ENCODE measurements at places on chromosomes 5 and 9.

GRCh38 chr5:145847499-145848497 is 12.7 kb upstream of the PRELID2 start:
- no peak for ATAC-seq

GRCh38 chr9:135711391-135711790 is 9.4 kb downstream of the KCNT1 start:
- no peak for ATAC-seq

GRCh38 chr5:66814146-66814991 is 218.2 kb downstream of the MAST4 start:
- peak; percentile 73 for ATAC-seq

- no peak for ATAC-seq
Measured at GRCh38 chr9:136112541-136112940, 6.1 kb downstream of the TMEM250 start.

DNA sequence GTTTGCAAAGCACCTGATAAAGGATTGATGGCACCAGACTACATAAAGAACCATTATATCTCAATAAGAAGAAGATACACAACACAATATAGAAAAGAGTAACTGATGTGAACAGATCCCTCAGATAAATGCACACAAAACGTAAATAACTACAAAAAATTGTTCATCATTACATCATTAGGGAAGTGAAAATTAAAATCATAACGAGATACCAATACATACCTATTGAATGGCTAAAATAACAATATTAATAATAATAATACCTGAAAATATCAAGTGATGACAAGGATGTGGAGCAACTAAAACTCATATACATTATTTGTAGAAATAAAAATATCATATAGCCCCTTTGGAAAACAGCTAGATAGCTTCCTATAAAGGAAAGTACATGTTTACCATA is 469.5 kb downstream of the DMRTA1 start:
- no peak for ATAC-seq

DNA sequence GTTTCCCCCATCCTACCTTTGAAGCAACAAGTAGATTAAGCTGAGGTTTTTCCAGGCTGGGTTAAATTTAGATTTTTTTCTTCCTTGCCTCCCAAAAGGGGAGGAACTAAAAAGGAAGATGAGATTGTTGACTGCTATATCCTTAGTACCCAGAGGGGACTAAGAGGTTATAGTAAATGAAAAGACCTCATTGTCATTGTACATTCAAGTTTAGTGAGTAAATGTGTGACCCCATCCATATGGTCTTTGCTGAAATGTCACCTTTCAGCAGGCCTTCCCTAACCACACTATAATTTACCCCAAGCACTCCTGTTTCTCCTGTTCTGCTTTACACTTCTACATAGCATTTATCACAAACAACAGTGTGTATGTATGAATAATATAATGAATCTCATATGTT is 35.8 kb upstream of the CHD1 start:
- no peak for ATAC-seq

GRCh38 chr5:15222156-15222555 is 277.8 kb upstream of the FBXL7 start:
- ATAC-seq, result no peak

DNA sequence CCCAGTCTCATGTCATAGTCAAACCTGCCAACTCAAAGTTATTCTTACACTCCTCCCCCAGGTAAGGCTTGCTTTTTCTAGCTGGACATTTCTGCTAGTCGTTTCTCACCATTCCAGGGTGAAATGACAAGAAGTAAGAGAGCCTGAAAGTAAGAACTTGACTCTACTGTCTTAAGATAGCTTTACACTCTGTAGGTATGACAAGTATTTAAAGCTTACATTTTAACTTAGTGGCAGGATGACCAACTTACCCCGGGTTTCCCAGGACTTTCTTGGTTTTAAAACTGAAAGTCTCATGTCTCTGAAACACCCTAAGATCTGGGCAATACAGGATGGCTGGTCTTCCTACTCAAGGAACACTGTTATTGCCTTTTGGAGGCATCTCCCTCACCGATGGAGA is 67.5 kb upstream of the PIK3R1 start:
- no peak for ATAC-seq

- ATAC-seq, result no peak
Measured at GRCh38 chr9:104817437-104817836, 53.5 kb downstream of the NIPSNAP3B start.

- ATAC-seq, result no peak
Measured at GRCh38 chr5:132027027-132027426, 15.6 kb upstream of the ACSL6 start.

DNA sequence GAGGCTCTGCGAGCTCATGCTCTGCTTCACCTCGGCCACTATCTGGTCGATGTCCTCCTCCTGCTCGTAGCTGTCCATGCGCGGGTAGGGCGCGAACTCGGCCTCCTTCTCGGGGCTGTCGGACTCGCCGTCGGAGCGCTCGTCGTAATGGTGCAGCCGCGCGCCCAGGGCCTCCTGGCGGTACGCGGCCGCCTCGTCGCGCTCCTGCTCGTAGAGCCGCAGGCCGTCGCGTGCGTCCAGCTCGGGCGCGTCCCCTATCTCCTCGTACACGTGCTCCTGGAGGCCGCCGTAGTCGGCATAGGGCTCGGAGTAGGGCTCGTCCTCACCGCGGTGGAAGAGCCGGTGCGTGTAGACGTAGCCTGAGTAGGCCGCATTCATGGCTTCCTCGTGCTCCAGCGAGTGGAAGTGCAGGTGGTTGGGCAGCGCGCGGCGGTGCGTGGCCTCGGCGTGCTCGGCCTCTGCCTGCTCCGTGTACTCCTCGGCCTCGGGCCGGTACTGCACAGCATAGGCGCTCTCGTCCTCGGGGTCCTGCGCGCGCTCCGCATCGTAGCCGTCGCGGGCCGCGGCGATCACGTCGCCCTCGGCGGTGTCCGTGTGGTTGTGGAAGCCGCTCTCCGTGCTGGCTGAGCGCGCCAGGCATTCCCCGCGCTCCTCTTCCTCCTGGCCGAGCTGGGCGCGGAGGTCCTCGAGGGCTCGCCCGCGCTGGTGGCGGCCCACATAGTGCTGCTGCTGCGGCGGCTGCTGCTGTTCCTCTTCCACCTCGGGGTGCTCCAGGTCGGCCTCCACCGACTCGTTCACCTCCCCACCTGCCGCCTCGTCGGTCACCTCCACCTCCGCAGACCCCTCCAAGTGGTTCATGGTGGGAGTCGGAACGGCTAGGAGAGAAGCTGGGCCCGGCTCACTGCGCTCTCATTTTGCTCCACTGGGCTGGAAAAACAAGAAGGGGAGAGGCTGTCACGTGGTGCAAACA is 155.5 kb downstream of the APBA1 start:
- no peak for ATAC-seq

GRCh38 chr5:95401626-95402025 is 10.5 kb downstream of the FAM81B start:
- ATAC-seq, result no peak

DNA sequence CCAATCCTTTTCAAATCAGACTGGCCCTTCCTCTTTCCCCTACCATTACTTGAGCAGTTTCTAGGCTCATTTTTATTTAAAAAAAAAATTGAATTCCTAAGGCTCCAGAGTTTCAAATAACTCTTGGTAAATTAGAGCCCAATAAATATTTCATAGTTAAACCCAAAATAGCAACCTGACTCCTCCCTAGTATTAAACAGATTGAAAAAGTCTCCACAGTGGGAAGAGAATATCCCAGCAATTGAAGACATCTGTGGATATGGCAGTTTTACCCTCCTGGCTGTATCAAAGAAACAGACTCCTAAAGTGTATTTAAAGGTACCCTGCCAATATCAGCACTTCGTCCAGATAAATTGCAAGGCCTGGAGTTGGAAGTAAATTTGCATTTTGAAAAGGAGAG is 52.7 kb upstream of the GDNF start:
- no peak for ATAC-seq

DNA sequence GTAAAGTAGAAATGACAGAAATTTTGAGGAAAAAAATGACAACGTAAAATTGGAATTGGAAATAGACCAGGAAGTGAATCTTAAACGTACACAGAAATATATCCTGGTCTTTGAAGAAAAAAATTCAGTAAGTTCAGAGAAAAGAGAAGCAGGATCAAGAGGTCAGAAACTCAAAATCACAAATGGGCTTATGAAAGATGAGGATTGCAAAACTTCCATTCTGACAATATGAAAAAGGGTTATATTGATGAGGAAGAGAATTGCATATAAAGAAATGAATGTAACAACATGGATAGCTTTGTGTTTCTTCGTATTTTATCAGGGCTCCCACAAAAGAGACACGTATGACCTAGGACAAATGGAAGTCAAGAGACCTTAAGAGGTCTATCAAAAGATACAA is 58.1 kb downstream of the OXCT1 start:
- no peak for ATAC-seq

GRCh38 chr9:125632321-125633115 is 74.5 kb downstream of the MAPKAP1 start:
- peak; percentile 81 for ATAC-seq

DNA sequence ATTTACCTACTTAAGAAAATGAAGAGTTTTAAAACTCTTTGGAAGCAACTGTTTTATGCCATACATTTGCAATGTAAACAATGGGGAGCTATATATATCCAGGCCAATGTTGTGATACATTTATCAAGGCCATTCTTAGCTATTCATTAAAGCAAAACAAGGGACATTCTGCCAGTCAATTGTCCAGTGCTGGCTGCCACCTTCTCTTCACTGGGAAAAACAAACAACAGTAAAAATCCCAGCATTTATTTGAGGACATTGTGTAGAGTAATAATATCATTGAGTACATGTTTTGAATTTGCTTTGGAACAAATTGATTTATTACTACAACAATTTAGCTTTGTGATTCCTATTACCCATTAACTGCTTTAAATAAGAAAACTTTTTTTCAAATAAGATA is 1107.4 kb downstream of the DTWD2 start:
- ATAC-seq, result no peak

- ATAC-seq, result no peak
Measured at GRCh38 chr9:33273972-33274328, 9.1 kb downstream of the CHMP5 start.

- no peak for ATAC-seq
Measured at GRCh38 chr5:107602896-107603295, 67.8 kb downstream of the EFNA5 start.

DNA sequence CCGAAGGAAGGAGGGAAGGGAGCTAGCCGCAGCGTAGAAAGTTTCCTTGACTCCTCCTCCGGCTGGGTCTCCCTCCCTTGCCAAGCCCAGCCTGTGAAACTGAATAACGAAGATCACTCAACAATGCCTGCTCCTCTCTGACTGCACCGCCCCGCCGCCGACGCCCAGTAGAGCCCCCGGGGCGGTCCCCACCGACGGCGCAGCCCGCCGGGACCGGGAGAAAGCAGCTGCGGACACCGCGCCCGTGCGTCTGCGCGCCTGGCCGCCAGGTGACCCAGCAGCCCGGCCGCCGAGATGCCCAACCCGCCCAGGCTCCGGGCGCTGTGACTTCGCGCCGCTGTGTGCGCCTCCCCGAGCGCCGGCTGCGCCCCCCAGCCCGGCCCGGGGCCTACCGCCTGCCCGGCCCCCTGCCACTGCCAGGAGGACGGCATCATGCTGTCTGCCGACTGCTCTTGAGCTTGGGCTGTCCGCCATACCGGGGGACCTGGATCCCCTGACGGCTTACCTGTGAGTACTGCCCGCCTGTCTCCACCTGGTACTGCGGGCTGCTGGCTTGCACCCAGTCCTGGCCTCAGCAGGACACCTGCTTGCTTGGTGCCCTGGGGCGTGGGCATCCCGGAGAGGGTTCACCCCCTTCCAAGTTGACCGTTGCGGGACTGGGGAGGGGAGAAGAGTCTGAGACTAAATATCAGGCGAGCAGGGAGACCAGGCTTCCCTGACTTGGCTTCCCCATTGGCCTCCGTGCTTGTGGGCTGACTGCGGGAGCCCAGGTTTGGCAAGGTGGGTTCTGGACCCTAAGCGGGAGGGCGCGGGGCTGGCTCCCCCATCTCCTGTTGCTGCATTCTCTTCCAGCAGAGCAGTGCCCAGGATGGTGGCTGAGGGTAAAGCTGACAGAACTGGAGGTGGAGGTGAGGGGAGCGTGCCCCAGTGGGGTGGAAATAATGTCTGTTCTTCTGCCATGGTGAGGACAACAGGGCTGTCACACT is 26.2 kb upstream of the SPTLC1 start:
- peak; percentile 27 for ATAC-seq

DNA sequence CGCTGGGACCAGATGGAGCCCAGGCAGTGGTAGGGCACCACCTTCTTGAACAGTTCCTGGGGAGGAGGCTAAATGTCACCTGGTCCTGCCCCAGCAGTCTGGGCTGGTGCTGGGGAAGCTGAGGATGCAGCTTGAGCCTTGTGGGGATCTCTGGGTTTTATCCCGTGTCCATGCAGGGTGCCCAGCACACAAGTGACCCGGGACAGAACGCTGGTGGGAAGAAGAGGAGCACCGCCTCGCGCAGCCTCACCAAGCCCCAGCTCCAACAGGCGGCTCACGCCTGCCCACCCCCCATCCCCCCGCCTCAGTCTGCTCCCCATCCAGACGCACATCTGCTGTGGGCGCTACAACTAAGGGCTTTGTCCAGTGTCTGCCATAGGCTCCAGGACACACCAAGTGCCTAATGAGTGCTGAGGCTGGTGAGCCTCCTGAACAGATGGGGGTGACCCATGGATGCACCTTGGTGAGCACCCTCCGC is 13.8 kb downstream of the RALGDS start:
- ATAC-seq, result no peak

DNA sequence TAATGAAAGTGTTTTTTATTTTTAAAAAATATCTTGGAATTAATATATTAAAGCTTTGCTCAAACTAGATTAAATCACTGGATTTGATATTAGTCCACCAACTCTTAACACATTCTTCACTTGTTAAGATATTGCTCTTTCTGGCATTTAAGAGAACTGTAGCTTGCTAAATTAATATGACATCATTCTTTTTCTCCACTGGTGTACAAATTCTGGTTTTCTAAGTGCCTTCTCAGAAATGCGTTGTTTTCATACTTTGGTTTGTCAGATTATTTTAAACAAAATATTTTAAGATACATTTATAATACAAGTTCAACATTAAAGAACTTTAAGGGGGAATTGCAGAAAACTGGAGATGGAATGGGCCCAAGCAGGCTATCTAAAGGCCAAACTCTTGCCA is 87.6 kb upstream of the IFNE start:
- ATAC-seq, result no peak

GRCh38 chr9:107809871-107810460 is 320.4 kb upstream of the KLF4 start:
- ATAC-seq, result no peak

DNA sequence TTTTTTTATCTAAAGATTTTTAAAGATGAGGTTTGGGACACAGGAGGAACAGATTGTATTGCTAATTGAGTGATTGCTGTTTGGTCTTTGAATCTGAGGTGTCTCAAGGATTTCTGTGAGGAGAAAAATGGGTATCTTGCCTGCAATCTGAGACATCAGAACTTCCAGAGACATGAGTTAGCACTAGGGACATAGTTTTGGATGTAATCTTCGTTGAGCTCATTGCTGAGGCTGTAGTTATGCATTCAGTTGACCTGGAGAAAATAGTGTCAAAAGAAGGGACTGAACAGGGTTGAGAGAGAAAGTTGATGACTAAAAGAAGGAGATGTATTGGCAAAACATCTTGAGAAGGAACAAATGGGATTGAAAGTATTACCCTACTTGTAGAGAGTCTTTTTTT is 24.6 kb downstream of the C9orf85 start:
- no peak for ATAC-seq

DNA sequence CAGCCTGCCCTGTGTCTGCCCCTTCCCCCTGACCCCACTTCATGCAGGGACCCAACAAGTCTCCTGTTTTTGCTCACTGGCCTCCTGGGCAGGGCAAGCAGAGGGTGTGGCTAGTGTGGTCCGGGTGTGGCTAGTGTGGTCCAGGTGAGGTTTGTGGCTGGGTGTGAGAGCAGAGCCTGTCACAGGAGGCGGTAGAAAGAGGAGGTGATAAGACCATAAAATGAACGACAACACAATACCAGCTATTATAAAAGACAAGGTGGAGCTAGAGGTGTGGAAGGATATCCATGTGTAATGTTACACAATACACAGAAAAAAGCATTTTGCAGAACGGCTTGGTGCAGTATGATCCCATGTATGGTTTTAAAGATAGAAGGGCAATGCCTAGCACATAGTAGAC is 23.3 kb downstream of the SPRY4 start:
- ATAC-seq, result no peak
